EH (cell line): ENCODE measurements at places on chromosomes 4 and X.

- peak; percentile 66 for DNase-seq
Observed at GRCh38 chr4:10761903-10762302, 77.3 kb upstream of the CLNK start.

DNA sequence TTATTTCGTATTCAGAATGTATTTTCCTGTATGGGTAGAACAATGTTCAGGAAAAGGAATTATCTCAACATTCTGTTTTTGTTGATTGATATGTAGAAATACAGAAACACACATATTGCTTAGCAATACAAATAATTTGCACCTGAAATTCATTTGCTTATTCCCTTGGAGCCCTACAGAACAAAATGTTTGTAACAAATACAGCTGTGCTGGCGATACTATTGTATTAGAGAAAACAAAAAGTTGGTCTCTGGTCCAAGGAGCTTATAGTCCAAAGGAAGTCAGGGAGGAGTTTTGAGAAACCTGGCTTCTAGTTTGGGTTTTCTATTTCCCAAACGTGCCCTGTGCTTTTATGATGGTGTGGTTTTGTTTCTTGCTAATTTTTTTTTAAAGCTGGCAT lies 37.8 kb upstream of the CAPN6 start:
- DNase-seq, result no peak

DNA sequence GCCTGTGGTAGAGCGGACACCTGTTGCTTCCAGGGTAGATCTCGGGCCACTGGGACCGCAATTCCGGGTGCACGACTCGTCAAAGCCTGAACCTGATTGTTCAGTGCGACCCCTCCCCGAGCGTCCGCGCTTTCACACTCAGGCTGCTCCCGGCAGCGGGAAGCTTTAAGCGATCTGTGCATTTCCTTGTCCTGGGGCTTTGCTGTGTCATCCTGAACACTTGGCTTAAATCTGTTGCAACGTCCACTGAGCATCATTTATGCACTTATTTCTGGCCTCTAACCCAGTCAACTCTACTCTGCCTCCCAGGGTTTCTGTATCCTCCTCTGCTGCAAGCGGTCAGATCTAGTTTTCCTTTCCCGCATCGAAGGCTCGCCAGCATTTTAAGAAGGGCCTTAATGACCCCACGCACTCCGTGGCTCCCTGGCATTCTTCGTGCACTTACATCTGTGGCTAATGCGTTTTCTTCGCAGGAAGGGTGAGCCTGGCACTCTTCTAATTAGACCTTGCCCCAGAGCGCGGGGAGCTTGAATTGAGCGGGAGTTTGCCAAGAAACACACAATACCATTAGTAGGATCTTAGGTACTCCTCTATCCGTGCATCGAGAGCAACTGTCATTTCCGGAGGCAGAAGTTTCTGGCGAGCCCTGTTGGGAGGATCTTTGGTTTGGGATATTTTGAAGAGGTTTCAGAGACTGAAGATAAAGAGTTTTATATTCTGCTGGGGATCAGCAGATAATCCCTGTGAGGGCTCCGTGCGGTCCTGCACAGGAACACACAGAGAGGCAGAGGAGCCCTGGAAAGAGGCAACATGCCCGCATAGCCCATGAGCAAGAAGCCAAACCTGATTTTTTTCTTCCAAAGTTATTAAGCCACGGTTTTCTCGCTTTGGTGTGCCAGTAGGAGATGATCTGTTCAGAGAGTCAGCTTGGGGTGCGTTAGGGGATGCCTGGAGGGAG lies 654 bp upstream of the DDIT4L start:
- peak; percentile 52 for DNase-seq

DNA sequence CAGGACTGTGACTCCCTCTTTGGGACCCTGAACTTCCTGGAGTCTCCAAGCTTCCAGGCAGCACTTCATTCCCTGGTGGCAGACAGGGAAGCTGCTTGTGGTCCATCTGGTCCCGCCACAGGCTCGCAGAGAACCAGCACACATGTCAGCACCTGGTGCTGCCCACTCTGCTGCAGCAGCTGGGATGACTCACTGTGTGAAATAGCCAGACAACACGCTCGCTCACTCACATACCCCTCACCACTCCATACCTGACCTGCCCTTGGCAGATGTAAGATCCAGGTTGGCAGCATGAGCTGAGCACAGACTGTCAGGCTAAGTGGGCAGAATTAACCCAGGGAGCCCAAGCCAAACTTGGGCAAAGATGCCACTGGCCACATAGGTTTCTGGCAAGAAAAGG lies 613.5 kb downstream of the PCDH18 start:
- DNase-seq, result no peak

GRCh38 chr4:130814896-130815295 lies 1718.9 kb downstream of the C4orf33 start:
- DNase-seq, result no peak

DNA sequence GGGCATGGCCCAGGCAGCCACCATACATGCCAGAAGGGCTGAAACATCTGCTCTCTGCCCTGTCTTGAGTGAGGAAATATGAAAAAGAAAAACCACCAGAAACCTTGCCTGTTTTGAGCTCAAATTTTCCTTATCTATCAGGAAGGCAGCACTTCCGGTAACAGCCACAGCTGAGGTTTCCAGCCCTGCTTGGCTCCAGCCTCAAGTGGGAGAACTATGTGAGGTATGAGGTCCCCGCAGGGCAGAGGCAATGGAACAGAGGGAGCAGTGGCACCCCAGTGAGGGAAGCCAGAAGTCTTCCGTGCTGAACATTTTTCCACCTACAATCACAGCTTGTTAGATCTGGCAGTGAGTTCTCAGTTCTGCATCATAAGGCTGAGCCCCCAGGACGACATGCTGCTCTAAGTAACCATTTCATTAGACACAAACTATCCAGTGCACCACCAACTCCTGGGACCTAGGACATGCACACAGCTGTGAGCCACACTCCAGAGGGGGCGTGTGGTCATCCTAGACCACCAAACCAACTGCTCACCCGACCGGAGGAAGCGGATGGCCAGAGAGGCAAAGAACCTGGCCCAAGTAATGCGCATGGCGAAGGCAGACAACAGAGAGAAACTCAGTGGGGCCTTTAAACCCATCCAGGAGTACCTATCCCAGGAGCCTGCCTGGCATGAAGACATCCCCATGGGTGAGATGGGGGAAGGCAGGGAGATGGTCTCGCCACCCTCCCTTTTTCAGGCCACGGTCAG lies 22.6 kb downstream of the WDR1 start:
- DNase-seq, result peak; percentile 99

- DNase-seq, result no peak
Observed at GRCh38 chr4:5040856-5041620, 10.2 kb upstream of the STK32B start.
